ENCODE measurements at places on chromosomes 12 and 14.

- H3K27ac ChIP-seq, result no peak overlapping the region
- no peak overlapping the region for H3K4me3 ChIP-seq
- no peaks in the 10 kb centered on the region for H3K36me3 ChIP-seq
- no peak for DNase-seq
- H3K4me1 ChIP-seq, result no peaks in the 10 kb centered on the region
- peaks cover 26% of the 10 kb centered on the region for H3K27me3 ChIP-seq
Measured at GRCh38 chr14:99806836-99807235, 13.6 kb downstream of the EML1 start.

DNA sequence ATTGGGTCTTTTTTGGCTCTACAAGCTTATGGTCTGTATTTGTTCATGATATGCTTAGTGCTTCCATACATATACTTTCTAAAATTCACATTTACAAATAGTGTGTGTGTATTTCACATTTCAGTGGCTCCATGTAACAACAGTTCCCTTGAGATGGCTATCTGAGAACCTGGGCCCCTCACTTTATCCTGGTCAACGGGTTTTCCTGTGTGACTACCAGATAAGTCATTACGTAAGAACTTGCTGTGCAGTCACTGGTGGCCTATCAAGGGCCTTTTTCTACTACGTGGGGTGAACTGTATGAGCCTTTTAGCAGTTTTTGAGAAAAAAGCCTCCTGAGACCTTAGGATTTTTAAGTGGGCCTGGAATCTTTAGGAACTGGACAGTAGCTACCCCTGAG lies 454.1 kb downstream of the PCNX1 start:
- peaks cover 23% of the 10 kb centered on the region for H3K4me1 ChIP-seq
- no peaks in the 10 kb centered on the region for H3K27me3 ChIP-seq
- H3K4me3 ChIP-seq, result no peak overlapping the region
- H3K36me3 ChIP-seq, result peaks cover 29% of the 10 kb centered on the region
- no peak for DNase-seq

DNA sequence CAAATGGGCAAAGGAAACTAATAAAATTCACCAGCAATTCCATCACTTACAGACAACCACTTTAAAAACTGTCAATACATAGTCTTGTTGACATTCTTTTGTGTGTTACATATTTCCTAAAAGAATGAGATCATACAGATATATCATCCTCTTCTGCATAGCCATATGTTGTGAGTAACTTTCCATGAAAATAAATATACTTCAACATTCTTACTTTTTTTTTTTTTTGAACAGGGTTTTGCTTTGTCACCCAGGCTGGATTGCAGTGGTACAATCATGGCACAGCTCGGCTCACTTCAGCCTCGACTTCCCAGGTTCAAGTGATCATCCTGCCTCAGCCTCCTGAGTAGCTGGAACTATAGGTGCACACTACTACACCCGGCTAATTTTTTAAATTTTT lies 20.9 kb downstream of the ZC2HC1C start:
- no peak overlapping the region for H3K4me3 ChIP-seq
- peaks cover 40% of the 10 kb centered on the region for H3K36me3 ChIP-seq
- no peak overlapping the region for H3K27ac ChIP-seq
- H3K4me1 ChIP-seq, result no peaks in the 10 kb centered on the region
- H3K27me3 ChIP-seq, result no peaks in the 10 kb centered on the region
- no peak for DNase-seq

DNA sequence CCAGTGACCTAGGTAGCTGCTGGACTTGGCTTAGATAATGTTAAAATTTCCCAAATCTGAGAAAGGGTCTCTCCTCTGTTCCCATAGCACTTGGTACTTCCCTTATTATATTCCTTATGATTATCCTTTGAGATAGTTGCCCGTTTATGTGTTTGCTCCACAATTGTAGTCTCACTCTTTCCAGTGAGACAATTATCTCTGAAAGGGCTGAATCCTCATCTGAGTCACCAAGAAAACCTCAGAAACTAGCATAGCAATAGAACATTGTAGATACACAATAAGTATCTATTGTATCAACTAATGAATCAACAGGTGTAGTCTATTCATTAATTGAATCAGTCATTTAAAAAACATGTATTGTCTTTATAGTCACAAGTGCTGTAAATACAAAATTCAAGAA lies 119.1 kb upstream of the FAR2 start:
- DNase-seq, result no peak
- H3K36me3 ChIP-seq, result no peaks in the 10 kb centered on the region
- peaks cover 3% of the 10 kb centered on the region for H3K4me1 ChIP-seq
- peaks cover 9% of the 10 kb centered on the region for H3K27me3 ChIP-seq

DNA sequence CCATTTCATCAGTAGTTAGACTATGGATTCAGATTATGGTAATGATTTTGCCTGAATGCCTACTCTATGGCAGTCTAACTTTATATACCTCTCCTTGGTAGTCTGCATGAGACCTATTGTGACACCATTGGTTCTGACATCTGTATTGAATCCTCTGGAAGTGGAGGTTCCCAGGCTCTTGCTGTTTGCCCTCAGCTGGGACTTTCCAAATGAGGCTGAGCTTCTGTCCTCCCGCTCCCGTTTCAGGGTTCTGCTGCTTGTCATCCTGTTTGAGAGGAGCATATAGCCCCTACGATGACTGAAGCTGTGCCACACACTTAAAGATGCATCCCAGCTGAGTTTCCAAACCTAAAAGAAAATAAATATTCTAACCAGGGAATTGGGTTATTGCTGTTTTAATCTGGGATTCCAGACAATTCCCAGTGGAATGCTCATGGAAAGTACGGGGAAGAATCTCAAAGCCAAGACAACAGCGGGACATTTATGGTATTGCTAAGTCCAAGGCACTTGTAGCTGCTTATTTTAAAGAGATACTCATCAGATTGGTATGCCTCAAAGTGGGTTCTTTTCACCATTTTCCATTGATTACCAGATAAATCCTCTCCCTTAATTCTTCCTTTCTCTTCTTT lies 105.9 kb downstream of the ETV6 start:
- no peak for DNase-seq
- peaks cover 28% of the 10 kb centered on the region for H3K36me3 ChIP-seq
- no peaks in the 10 kb centered on the region for H3K27me3 ChIP-seq
- H3K4me3 ChIP-seq, result no peak overlapping the region

GRCh38 chr12:117202033-117202432 lies 11.8 kb upstream of the FBXO21 start:
- H3K27ac ChIP-seq, result no peak overlapping the region
- no peak overlapping the region for H3K4me3 ChIP-seq
- peaks cover 4% of the 10 kb centered on the region for H3K27me3 ChIP-seq
- H3K4me1 ChIP-seq, result no peaks in the 10 kb centered on the region
- DNase-seq, result no peak
- H3K36me3 ChIP-seq, result no peaks in the 10 kb centered on the region

- no peaks in the 10 kb centered on the region for H3K36me3 ChIP-seq
- no peak overlapping the region for H3K4me3 ChIP-seq
- no peak for DNase-seq
- H3K27ac ChIP-seq, result no peak overlapping the region
- H3K4me1 ChIP-seq, result no peaks in the 10 kb centered on the region
Measured at GRCh38 chr14:31881531-31882310, 195.4 kb upstream of the ARHGAP5 start.

DNA sequence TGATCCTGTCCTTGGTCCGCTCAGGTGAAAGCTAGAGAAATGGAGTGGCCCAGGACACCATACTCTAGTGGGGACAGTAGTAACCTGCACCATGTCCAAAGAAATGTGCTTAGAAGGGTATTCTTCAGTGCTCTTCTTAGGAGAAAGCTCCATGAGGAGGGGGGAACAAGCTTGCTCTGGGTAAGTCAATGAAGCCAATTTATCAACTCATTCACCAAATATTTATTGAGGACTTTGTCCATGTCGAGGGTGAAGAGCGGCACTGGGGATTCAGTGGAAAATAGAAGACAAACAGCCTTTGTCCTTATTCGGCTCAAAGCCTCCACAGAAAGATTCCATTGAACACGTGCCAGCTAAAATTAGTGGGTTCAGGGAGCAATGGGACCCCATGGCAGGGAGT lies 677.8 kb downstream of the BCL11B start:
- no peak overlapping the region for H3K27ac ChIP-seq
- H3K36me3 ChIP-seq, result no peaks in the 10 kb centered on the region

GRCh38 chr12:2125651-2126522 lies 73.1 kb downstream of the CACNA1C start:
- H3K36me3 ChIP-seq, result no peaks in the 10 kb centered on the region
- H3K27ac ChIP-seq, result no peak overlapping the region
- DNase-seq, result no peak

GRCh38 chr12:119804011-119804641 lies 73.0 kb downstream of the CIT start:
- H3K4me1 ChIP-seq, result peaks cover 5% of the 10 kb centered on the region
- peaks cover 52% of the 10 kb centered on the region for H3K36me3 ChIP-seq
- no peak for DNase-seq
- H3K27ac ChIP-seq, result no peak overlapping the region
- H3K27me3 ChIP-seq, result no peaks in the 10 kb centered on the region

GRCh38 chr12:75628916-75629315 lies 117.5 kb upstream of the KRR1 start:
- H3K36me3 ChIP-seq, result no peaks in the 10 kb centered on the region
- H3K4me3 ChIP-seq, result no peak overlapping the region
- no peaks in the 10 kb centered on the region for H3K4me1 ChIP-seq
- peaks cover 8% of the 10 kb centered on the region for H3K27me3 ChIP-seq

DNA sequence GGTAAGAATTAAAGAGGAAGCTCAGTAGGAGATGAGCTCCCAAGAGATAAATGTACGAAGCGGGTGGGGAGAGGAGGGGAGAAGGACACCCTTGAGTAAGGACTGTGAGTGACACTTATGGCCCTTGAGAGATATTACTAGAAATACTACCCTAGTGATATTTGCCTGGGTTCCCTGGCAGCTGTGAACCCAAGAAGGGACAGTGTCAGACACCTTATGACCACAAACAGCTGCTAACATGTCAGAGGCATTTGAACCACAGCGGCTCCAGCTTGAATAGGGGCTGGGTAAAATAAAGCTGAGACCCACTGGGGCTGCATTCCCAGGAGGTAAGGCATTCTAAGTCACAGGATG lies 19.6 kb upstream of the SLC6A12 start:
- no peak overlapping the region for H3K4me3 ChIP-seq
- H3K36me3 ChIP-seq, result no peaks in the 10 kb centered on the region
- H3K27ac ChIP-seq, result no peak overlapping the region
- no peaks in the 10 kb centered on the region for H3K4me1 ChIP-seq
- no peak for DNase-seq

DNA sequence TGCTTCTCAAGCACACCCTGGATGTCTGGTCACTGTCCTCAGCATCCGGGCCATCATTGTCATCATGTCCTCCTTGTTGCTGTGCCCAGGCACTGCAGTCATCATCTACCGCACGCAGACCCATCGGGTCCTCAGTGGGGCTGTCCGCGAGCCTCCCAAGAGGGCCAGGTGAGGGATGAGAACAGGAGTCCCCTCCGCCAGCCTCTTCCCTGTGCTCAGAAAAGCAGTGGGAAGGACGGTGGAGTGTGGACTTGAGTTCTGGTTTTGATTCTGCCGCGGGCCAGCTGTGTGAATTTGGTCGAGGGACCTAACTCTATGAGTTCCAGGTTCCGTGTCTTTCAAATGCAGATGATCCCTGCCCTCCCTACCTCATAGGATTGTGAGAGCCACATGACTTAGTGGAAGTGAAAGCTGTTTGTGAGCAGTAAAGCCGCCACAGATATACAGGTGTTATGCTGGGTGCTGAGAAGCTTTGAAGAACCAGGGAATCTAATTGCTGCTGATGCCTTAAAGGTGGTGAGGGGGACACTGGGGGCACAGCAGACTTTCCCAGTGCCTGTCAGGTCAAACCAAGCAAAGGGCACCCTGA lies 122.9 kb upstream of the RAP1B start:
- peaks cover 4% of the 10 kb centered on the region for H3K36me3 ChIP-seq
- H3K4me1 ChIP-seq, result peaks cover 22% of the 10 kb centered on the region
- H3K27ac ChIP-seq, result no peak overlapping the region
- no peak overlapping the region for H3K4me3 ChIP-seq

- H3K36me3 ChIP-seq, result no peaks in the 10 kb centered on the region
- no peak overlapping the region for H3K27ac ChIP-seq
- DNase-seq, result no peak
- H3K4me1 ChIP-seq, result peaks cover 44% of the 10 kb centered on the region
Measured at GRCh38 chr12:106907411-106907810, 48.3 kb upstream of the TMEM263 start.

DNA sequence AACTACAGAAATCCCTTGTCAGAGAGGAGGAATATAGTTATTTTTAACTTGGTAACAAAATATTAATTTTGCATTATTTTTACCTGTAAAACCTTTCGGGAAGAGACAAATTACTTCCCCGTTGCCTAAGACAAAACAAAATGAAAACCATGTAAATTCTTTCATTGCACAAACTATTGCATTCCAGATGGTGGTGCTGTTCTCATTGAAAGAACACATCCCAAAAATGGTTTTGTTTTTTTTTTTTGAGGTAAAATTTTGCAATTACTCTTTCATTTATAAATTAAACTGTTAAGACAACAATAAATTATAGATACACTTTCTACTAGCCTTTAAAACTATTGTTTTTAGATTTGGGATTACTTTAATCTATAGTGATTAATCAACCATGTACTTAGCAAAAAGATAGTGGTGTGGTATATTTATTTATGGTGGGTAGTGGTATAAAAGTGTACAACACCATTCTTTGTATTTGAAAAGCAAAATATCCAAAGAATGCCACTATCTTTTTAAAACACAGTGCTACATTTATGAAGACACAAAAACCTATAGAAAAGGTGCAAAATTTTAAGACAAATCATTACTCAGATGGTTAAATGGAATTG lies 115.5 kb downstream of the SLC38A1 start:
- no peak for DNase-seq
- H3K27me3 ChIP-seq, result peaks cover 4% of the 10 kb centered on the region
- H3K36me3 ChIP-seq, result peaks cover 10% of the 10 kb centered on the region
- no peak overlapping the region for H3K27ac ChIP-seq
- no peak overlapping the region for H3K4me3 ChIP-seq

DNA sequence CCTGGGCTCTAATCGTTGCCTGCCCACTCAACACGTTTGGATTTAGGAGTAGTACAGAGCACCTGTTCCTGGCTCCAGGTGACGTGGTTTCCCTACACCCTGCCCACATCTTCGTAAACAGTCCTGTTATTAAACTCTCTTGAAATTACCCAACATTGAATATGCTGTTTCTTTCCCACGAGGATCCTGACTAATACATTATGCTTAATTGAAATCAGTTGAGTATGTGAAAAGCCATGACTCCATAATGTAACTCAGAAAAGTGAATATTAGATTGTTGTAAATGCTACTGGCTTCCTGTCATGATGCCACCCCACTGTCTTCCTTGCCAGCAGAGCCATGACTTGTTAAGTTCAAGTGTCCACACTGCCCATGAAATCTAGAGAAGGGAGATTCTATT lies 21.6 kb downstream of the AK7 start:
- H3K36me3 ChIP-seq, result no peaks in the 10 kb centered on the region
- H3K4me3 ChIP-seq, result no peak overlapping the region
- H3K27me3 ChIP-seq, result peaks cover 2% of the 10 kb centered on the region

GRCh38 chr14:103209054-103209453 lies 85.8 kb downstream of the TNFAIP2 start:
- H3K27me3 ChIP-seq, result peaks cover 23% of the 10 kb centered on the region
- DNase-seq, result no peak
- peaks cover 6% of the 10 kb centered on the region for H3K36me3 ChIP-seq
- H3K4me1 ChIP-seq, result no peaks in the 10 kb centered on the region
- H3K4me3 ChIP-seq, result no peak overlapping the region

Data from activated CD8-positive, alpha-beta T cell treated with anti-CD3 and anti-CD28 coated beads, Interleukin-2, amount 10 ng/mL, durations not matched to agents 7 days and 5 days (primary cell).